Lower lobe of right lung (tissue), 2 donors: ENCODE measurements at places on chromosomes 7 and 10. TPM values are rescaled to one million over a fixed set of nuclear protein-coding genes. Genes with fewer than 3 reads are reported as not detected.

DNA sequence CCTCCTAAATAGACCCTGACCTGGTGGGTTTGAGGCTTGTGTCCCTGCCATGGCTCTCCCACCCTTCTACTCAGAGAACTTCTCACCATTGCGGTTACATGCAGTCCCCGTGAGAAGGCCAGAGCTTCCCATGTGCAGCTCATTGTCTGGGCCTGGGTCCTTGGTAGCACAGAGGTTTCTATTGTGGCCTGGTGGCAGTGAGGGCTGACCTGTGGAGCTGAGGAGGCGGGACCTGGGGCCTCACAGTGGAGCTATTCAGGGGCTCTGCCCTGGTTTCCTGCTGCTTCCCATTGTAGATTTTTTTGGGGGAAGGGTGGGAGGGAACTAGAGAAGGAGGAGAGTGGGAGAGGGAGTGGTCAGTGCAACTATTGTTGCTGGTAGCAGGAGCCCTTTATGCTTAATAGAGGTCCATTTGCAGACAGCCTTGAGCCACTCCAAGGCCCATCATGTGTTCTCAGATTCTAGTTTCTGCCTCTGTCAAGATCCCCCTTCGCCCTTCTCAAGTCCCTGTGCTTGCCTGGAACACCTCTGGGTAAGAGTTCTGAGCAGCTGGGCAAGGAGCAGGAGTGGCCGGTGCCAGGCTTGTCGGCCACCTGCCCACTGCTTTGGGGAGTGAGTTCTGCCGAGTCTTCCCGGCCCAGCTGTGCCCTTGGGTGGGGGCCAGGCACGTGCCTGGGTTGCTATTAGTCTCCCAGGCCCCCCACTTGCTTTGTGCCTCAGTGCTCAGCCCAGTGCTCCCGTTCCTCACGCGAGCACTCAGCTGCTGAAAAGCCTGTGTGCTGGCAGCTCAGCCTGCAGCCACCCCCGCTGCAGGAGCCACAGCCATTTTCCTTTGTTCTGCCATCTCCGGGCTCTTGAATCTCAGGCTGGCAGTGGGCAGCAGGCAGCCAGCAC is 10.7 kb downstream of the TSPAN14 start:
- DNase-seq: no peak

- no peak for DNase-seq
Observed at GRCh38 chr10:121064491-121064890, 213.3 kb downstream of the WDR11 start.

DNA sequence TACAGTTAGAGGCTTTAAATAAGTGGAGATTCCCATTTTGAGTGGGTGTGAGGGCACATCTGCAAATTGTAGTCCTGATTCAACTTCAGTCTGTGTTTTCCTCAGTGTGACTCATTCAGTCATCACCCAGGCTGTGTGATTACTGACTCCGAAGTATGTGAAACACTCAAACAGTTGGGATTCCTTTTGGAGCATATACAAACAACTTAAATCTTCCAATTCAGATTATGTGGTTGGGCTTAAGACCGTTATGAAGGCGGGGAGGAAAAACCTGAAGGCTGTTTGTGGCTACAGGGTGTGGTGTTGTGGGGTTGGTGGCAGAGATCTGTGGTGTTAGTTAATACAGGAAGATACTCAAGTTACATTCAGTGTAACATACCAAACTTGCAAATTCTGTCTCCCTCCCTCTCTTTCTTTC is 259.7 kb upstream of the FERD3L start:
- no peak for DNase-seq

DNA sequence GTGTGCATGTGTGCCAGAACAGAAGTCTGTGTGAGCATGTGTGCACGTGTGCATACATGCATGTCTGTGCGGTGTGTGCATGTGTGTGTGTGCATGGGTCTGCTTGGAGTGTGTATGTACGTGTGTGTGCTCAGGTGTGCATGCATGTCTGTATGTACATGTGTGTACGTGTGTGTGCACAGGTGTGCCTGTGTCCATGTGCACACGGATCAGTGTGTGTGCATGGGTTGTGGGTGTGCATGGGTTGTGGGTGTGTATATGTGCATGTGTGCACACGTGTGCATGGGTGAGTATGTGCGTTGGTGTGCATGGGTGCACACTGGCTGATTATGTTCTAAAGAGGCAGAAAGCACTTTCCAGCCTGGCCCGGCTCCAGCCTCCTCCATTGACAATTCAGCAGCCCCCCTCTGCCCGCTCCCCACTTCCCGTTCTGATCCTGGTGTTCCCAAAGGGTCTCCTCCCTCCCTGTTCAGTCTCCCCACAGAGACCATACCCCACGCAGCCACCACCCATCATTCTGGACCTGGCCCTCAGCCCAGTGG is 44.1 kb upstream of the PDGFA start:
- DNase-seq: no peak

DNA sequence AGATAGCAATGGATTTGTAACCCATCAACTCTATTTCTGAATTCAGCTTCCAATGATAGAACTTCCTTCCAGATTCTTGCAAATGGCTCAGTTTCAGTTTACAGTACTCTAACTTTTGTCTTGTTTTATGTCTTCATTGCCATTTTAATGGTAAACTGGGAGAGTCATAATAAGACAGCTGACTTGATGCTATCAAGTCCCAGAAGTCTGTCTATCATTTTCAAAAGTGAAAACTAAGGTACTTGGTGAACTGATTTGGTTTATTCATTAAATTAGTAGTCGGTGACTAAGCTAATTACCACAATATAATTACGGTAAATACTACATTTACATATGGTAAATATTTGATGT is 25.0 kb downstream of the RTKN2 start:
- DNase-seq: no peak

- DNase-seq: no peak
Observed at GRCh38 chr7:51290304-51290637, 26.3 kb downstream of the COBL start.

DNA sequence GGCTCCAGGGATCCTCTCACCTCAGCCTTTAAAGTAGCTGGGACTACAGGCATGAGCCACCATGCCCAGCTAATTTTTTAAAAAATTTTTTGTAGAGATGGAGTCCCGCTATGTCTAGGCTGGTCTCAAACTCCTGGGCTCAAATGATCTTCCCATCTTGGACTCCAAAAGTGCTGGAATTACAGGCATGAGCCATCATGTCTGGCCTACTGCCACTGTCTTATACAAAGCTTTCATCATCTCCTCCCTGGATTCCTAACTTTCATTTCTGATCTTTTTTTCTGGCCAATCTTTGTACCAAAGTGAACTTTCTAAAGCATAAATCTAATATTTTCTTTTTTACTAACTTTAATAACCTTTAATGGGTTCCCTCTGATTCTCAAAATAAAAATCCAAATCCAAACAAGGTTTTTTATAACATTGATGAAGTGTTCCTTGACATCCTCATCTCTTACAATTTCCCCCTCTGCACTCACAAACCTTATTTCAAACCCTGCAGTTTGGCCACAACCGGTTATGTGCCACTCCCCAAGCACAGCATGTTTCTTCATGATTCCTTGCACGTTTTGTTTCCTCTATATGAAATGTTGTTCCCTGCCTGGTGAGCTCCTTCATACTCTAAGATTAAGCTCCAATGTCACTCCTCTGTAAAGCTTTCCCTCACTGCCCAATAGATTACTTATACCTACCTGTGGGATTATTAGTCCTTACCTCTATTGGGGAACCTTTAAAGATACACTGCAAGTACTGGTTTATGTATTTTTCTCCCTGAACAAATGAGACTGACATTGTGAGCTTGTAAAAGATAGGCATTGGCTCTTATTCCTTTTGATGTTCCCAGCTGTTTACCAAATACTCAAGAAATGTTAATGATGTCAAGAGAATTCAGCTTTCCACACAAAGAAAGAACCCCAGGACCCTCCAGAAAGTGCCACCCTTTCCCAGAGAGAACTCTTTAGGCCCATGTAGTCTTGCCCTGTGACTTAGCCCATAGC is 101.7 kb downstream of the HOXA1 start:
- no peak for DNase-seq

DNA sequence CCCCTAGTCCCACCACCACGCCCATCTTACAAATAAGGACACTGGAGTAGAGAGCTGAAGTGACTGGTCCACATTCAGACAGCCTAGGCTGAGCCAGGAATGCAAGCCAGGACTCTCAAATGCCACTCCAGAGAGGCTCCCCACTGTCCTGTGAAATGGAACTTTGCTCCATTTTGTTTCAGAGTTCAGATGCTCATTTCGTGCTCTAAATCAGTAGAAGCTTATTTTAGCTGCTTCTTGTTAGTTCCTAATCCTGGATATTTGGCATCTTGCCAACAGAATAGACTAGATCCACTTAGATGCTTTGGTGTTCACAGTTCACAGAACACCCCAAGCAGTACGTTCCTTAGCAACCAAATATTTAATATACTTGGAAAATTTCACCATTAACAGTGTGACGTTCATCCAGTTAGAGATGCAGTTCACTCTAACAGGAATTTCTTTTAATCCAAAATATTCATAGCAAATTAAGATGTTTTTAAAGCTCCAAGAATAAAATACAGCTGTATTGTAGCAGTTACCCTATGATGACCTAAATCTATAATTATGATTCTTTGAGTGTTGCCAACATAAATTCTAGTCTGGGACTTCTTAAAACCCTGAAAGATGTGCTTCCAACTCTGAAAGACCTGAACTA is 7.3 kb downstream of the MMP21 start:
- no peak for DNase-seq

GRCh38 chr10:23338886-23339285 is 5.7 kb downstream of the C10orf67 start:
- no peak for DNase-seq

DNA sequence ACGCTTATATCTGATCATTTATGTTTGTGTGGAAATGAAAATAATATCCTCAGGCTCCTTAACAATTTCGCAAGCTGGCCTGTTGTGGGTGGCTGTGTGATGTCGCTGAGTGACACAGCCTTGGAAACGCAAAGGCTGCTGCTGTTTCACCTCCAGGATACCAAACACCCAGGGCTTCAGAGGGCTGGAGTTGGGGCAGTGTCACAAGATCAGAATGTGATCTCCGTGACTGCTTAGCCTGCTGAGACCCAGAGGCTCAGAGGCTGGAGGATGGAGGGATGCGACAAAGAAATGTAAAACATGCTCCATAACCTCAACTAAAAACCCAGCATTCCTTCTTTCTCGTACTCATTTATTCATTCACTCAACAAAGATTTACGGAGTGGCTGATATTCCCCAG is 37.2 kb upstream of the BMPER start:
- DNase-seq: no peak

DNA sequence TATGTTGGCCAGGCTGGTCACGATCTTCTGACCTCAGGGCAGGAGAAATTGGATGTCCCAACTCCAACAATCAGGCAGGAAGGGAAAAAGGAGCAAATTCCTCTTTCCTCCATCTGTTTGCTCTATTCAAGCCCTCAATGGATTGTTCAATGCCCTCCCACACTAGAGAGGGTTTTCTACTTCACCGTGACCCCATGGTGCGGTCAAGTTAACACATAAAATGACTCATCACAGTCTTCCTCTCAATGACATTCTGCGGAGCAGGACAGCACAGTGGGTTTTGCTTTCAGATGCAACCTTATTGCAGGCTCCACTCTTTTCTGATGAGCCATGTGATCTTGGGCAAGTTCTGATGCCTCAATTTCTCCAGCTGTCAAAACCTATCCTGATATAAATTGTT is 364.9 kb downstream of the ANKRD30A start:
- DNase-seq: no peak

- DNase-seq: peak; percentile 76
Observed at GRCh38 chr7:148941598-148942275, 57.6 kb upstream of the EZH2 start.

- DNase-seq: no peak
Observed at GRCh38 chr10:132453470-132453861, 56.5 kb downstream of the PWWP2B start.

DNA sequence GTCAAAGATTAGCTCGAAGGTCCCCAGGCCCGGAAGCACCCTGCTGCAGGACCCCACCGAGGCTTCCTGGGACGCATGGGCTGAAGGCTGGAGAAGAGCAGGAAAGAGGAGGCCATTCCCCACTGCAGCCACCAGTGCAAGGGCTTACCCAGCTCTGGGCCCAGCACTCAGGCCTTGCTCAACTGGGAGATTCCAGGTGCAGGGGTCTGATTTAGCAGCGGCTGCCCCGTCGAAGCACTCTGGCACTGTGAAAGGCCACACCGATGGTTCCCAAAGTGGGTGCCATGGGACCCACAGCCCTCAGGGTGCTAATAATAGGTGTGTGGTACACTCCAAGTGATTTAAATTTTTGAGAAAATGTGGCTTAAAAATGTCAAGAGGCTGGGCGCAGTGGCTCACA is 130.9 kb downstream of the OAT start:
- DNase-seq: no peak

DNA sequence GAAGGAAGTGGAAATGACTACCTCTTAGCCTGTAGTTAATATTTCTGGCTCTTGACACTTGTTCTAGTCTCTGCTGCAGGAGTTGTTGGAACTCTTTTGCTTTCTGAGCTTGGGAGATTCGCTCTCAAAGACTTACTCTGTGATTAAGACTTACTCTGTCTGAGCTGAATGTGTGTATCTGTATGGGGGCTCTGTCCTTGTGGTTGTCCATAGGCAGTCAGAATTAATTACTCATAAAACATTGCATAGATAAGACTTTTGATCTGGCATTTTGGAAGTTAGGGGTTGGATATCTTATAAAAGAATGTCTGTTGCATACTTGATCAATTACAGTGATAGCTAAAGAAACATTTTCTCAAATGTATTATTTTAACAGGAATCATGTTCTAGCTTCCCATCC is 199.2 kb upstream of the KIAA1217 start:
- no peak for DNase-seq

The CALML3 gene
- total RNA-seq: not detected

The CALHM3 gene
- not detected for total RNA-seq

The HOXA1 gene
- 0.77 TPM for total RNA-seq

The HECTD2 gene
- total RNA-seq: 8.4 TPM

The NUTM2E gene
- not detected for total RNA-seq
